ENCODE measurements at places on chromosomes 2 and 18.

GRCh38 chr2:143907801-143908200 lies 612.1 kb downstream of the ZEB2 start:
- H3K4me1 ChIP-seq: no peaks in the 10 kb centered on the region
- H3K36me3 ChIP-seq: no peaks in the 10 kb centered on the region
- H3K4me3 ChIP-seq: no peak overlapping the region
- no peak for DNase-seq

GRCh38 chr2:64524604-64525316 lies 632 bp downstream of the AFTPH start:
- H3K27me3 ChIP-seq: peaks cover 5% of the 10 kb centered on the region
- H3K27ac ChIP-seq: peak overlapping the region; percentile 100
- DNase-seq: peak; percentile 35

DNA sequence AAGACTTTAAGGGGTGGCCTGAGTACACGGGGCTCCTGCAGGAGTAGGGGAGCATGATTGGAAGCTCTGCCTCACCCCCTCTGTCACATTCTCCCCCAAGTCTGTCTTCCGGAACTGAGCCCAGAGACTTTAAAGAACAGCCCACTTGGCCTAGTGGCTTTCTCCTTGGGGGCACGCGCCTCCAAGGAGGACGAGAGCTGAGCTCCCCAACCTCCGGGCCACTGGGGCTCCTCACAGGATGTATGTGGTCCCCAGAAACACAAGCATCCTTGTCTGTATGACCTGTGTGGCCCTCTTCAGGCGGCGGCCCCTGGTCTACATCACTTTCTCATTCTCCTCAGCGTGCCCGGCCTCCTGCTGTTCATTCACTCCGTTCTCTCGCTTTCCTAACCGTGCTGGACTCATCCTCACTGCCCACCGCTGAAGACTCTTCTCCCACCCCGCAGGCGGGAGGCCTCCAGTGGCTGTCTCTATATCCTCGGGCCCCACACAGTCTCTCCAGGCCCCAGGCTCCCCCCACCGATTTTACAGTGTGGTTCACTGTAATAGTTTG lies 23.7 kb downstream of the KCNF1 start:
- H3K27ac ChIP-seq: no peak overlapping the region
- H3K4me1 ChIP-seq: peaks cover 2% of the 10 kb centered on the region

DNA sequence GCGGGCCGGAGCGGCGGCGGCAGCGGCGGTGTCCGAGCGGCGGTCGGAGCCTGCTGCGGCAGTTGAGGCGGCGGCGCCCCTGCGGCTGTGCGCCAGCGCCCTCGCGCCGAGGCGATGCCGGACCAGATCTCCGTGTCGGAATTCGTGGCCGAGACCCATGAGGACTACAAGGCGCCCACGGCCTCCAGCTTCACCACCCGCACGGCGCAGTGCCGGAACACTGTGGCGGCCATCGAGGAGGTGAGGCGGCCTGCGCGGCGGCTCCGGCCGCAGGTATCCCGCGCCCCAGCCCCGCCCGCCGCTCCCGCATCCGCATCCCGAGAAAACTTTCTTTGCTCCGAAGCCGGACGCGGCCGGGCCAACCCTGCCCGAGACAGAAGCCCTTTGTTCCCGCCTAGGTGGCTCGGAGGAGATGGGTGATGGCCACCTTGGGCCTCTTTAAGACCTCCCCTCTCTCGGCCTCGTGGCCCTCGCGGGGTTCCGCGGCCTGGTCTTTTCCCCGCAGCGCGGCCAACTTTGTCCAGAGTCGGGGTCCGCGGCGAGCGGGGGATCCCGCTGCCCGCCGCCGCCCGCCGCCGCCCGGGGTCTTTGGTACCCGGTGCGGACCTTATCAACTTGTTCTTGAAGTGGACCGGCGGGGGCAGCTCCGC lies 504 bp downstream of the ASAP2 start:
- peak overlapping the region; percentile 37 for H3K4me3 ChIP-seq
- DNase-seq: no peak
- peaks cover 3% of the 10 kb centered on the region for H3K4me1 ChIP-seq

GRCh38 chr2:217331523-217332416 lies 471.9 kb upstream of the TNP1 start:
- no peaks in the 10 kb centered on the region for H3K36me3 ChIP-seq
- no peak overlapping the region for H3K27ac ChIP-seq
- no peak for DNase-seq

DNA sequence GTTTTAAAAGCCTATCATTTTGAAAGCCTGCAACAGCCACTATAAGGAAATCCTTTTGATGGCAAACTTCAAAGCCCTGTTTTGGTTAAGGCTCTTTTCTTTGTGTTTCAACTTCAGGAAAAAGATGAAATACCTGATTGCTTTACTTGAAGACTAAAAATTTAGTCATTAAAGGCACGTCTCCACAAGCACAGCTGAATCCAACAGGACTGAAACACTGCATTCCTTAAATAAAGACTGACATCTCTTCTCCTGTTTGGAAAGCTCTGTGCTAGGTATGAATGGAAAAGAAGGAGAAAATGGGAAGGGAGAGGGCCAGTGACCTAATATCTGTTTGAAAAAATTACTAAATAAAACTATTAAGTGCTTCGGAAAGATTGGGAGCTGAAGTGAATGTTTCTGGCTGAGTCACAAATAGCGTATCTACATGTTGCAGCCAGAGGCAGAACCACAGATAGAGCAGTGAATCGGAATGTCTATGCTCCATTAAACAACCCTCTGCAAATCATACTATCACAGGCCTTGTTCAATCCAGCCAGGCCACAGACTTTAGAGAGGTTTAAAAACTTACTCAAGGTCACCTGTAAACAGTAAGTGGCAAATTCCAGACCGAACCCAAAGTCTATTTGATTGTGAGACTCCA lies 21.1 kb upstream of the RALBP1 start:
- no peak for DNase-seq
- no peaks in the 10 kb centered on the region for H3K4me1 ChIP-seq
- H3K36me3 ChIP-seq: no peaks in the 10 kb centered on the region

- peak; percentile 20 for DNase-seq
- peak overlapping the region; percentile 89 for H3K4me3 ChIP-seq
- H3K4me1 ChIP-seq: peaks cover 20% of the 10 kb centered on the region
- H3K27ac ChIP-seq: peak overlapping the region; percentile 74
- H3K36me3 ChIP-seq: peaks cover 33% of the 10 kb centered on the region
Measured at GRCh38 chr2:27408601-27409320, 630 bp downstream of the PPM1G start.

DNA sequence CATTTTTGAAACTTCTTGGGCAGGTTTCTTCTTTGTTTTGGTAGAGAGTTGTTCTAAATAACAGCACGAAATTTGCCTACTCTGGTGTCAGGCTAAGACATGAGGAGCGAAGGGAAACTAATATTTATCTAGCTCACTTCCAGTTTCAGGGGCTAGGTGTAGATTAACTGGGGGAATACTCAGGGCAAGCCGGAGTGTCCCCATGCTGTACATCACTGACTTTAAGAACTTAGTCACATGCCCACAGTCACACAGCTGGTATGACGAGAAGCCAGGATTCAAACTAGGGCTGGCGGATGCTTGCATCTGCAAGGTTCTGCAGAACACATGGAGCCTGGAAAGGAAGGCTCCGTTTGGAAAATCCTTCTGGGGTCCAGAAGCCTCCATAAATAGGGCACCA lies 133.3 kb downstream of the ALPK2 start:
- H3K27ac ChIP-seq: no peak overlapping the region
- H3K4me1 ChIP-seq: peaks cover 9% of the 10 kb centered on the region
- H3K27me3 ChIP-seq: peaks cover 26% of the 10 kb centered on the region
- DNase-seq: no peak
- H3K4me3 ChIP-seq: no peak overlapping the region
- H3K36me3 ChIP-seq: no peaks in the 10 kb centered on the region

DNA sequence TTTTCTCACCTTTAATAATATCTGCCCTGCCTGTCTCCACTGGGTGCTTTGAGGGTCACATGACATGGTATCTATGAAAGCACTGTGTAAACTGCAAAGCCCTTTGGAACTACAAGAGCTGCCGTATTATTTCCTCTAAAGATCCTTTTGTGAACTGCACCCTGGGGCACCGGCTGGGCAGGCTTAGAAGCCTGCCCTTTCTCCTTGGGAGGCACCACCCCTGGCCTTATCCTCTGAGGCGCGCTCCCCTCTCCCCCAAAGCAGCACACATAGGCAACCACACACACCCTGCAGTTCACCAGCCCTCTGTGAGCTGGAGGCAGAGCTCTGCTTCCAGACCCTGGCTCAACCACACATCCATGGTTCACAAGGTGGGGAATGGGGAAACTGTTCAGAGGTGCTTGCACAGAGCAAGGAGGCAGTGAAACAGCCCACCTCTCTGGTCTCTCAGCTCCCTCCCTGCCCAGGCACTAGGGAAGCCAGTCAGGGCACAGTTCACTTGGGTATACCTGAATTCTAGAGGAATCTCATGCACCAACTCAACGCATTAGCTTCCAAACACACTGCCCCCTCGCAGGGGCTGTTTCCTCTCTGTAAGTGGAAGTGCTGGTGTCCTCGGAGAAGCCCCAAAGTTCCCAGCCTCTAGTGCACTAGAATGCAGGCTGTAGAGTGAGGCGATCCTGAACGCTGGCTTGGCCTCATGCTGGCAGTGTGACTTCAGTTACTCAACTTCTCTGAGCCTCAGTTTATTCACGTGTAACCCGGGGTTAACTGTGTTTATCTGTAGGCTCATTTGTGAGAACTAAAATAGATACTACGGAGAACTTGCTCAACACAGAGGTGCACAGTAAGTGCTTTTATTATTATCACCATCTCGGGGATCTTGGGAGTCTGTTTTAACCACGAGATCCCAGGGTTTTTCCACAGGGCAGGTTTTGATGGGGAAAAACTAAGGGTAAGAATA lies 11.0 kb downstream of the SIGLEC15 start:
- no peak overlapping the region for H3K4me3 ChIP-seq
- H3K36me3 ChIP-seq: no peaks in the 10 kb centered on the region
- H3K27me3 ChIP-seq: peaks cover 64% of the 10 kb centered on the region
- H3K4me1 ChIP-seq: peaks cover 3% of the 10 kb centered on the region
- DNase-seq: no peak

DNA sequence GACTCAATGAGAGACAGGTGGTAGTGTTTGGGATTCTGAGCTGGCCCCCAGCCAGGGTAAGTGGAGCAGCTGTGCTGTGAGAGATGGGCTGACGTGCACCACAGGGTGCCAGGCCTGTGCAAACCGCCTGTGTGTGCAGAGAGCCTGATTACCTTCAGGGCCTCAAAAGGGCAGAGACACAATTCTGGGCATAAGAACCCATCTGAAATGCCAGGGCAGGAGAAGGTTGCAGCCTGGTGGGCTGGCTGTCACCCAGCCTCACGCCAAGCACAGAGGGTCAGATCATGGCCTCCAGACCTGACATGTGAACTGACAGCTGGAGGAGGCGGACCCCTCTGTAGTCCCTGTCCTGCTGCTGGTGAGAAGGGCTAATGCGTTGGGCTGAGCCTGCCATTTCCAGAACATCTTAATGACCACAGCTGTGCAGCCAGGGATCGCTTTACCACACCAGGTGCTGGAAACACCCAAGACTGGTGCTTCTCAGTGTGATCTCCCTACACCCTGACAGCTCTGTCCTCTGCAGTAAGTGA lies 100.9 kb downstream of the ARL4C start:
- no peaks in the 10 kb centered on the region for H3K27me3 ChIP-seq
- H3K4me1 ChIP-seq: peaks cover 61% of the 10 kb centered on the region
- no peak for DNase-seq
- no peak overlapping the region for H3K4me3 ChIP-seq

DNA sequence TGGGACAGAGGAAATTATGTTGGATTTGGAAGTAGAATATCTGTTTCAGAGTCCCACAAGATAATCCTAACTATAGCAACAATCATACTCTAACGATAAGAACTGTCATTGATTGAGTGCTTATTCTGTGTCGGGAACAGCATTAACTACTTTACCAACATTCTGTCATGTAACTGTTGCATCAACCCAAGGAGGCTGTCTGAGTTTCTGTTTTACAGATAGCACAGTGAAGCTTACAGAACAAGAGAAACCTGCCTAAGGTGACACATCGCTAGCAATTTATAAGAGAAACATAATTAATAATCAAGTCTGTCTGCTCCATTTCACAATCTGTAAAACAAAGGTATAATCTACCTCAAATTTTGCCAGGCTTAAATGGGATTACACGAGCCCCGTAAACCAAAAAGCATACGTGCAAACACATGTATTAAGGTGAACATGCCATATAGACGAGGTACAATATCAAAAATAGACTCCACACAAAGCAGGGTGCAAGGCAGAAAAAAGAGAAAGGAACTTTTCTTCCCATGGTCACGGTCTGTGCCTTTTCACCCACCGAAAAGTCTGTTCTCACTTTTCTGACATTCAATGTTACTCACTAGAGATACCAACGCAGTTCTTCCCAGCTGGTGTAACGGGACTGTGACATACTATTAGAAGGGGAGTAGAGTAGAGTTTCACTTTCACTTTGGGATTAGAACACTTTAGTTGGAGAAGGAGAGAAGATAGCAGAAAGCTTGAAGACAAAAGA lies 37.2 kb upstream of the SLC8A1 start:
- H3K36me3 ChIP-seq: no peaks in the 10 kb centered on the region
- no peaks in the 10 kb centered on the region for H3K27me3 ChIP-seq
- no peak for DNase-seq
- peaks cover 10% of the 10 kb centered on the region for H3K4me1 ChIP-seq

GRCh38 chr18:69400253-69400975 lies at the start of gene DOK6:
TSS of gene DOK6 (plus strand) at chr18:69400888.
- peak within 1 kb of the TSS; percentile 9 for H3K4me3 ChIP-seq
- H3K4me1 ChIP-seq: peaks cover 5% of the 10 kb centered on the region

DNA sequence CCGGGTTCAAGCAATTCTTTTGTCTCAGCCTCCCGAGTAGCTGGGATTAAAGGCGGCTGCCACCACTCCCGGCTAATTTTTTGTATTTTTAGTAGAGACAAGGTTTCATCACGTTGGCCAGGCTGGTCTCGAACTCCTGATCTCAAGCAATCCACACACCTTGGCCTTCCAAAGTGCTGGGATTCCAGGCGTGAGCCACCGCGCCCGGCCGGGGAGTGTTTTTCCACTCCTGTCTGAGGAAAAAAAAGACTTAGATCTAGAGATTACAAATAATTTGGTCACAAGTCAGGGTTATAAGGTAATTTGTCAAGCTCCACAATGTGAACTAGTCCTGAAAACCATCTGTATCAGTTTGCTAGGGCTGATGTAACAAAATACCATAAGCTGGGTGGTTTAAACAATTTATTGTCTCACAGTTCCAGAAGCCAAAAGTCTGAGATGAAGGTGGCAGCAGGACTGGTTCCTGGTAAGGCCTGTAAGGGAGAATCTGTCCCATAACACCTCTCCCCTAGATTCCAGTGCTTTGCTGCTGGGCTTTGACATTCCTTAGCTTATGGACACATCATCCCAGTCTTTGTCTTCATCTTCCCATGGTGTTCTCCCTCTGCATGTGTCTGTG lies 40.7 kb upstream of the SP3 start:
- H3K4me3 ChIP-seq: no peak overlapping the region
- H3K36me3 ChIP-seq: no peaks in the 10 kb centered on the region
- H3K4me1 ChIP-seq: peaks cover 12% of the 10 kb centered on the region
- peaks cover 8% of the 10 kb centered on the region for H3K27me3 ChIP-seq
- no peak overlapping the region for H3K27ac ChIP-seq
- DNase-seq: no peak

DNA sequence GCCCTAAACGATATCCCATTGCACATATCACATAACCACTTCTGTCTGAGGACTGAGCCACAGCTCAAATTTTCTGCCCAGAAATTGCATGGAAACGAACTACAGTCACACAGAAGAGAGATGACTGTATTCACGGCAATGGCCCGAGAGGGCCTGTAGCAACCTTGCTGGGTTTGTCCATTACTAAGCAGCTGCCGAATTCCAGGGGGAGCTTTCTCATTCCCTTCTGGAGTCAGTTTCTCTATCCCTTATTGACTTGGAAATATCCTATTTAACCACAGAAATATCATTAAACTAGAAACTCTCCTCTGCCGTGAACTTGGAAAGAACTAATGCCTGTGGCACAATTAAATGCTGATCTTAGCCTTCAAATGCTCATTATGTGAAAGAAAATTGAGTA lies 183.9 kb downstream of the DNER start:
- H3K36me3 ChIP-seq: no peaks in the 10 kb centered on the region
- H3K4me3 ChIP-seq: no peak overlapping the region
- no peak for DNase-seq
- H3K4me1 ChIP-seq: no peaks in the 10 kb centered on the region

All from activated T-helper 2 cell treated with anti-CD3 and anti-CD28 coated beads, Interferon-gamma antibody, Interleukin-2, Interleukin-4, amounts not matched to agents 10 μg/mL and 5 μg/mL and 100 μg/mL, durations not matched to agents 14 hours and 24 hours and 36 hours (primary cell).